ENCODE measurements at places on chromosomes 7 and 10.

DNA sequence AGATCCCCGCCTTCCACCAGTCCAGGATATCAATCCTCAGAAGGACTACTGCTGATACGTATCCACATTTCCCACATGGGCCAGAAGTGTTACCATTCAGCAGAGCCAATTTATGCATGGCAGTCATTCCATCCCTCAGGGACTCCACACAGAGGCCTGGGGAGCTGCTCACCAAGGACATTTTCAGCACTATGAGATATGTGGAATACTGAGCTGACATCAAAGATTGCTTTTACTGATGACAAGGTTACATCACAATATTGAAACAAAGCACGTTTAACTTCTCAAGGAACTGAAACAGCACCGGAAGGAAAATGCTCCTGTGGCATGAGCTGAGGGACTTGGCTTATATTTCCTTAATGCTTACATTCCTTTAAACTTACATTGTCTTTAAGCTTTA lies 335.1 kb downstream of the BMPER start:
- DNase-seq = no peak

DNA sequence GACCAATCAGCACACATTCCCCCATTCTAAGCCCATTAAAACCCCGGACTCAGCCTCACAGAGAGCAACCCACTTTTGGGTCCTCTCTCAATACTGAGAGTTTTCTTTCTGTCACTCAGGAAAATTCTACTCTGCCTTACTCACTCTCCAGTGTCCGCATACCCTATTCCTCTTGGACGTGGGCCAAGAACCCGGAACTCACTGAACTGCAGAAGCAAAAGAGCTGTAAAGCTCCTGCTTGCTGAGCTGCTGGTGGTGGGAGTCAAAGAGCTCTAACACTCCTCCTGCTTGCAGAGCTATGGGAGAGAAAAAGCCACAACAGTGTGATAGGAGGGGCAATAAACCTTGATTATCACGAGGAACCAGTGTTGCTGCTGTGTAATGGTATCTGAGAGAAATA lies 386.9 kb downstream of the POM121L12 start:
- DNase-seq = no peak

- peak; percentile 39 for DNase-seq
Observed at GRCh38 chr10:61992671-61993668, 91.5 kb downstream of the ARID5B start.

GRCh38 chr7:32586291-32587221 lies 91.3 kb downstream of the AVL9 start:
- DNase-seq = no peak

DNA sequence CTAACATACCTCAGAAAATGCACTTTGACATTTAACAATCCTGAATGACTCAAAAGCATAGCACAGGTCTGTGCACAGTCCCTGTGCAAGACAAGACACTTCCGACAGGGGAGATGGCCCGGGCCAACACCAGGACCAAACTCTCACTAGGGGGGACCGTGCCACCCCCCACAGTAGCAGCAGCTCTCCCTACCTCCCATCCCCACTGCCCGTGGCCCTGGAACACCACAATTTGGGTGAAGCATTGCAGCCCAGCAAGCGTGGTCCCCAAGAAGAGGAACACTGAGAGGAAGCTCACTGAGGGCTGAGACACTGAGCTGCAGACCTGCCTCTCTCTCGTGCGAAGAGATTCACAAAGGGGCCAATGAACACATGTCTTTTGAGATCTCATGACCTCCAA lies 26.0 kb downstream of the PTPRN2 start:
- DNase-seq = no peak

GRCh38 chr7:11636274-11636673 lies 195.7 kb downstream of the THSD7A start:
- no peak for DNase-seq

DNA sequence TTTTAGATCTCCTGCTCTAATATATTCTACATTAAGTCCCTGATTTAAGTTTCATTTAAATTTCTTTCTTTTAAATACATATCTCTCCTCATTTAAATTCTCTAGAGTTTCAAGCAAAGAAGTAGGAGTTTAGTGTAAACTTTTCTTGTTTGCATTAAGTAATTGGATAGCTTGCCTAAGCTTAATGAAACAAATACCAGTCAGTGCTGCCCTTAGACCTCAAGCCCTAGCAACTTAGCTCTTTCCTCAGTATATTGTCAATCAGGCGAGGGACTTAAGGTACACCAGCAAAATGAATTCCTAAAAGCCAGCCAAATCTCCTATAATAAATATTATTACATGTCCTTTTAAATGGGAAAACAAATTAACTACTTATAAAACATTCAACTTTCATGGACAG lies 101.5 kb downstream of the CHCHD3 start:
- no peak for DNase-seq

DNA sequence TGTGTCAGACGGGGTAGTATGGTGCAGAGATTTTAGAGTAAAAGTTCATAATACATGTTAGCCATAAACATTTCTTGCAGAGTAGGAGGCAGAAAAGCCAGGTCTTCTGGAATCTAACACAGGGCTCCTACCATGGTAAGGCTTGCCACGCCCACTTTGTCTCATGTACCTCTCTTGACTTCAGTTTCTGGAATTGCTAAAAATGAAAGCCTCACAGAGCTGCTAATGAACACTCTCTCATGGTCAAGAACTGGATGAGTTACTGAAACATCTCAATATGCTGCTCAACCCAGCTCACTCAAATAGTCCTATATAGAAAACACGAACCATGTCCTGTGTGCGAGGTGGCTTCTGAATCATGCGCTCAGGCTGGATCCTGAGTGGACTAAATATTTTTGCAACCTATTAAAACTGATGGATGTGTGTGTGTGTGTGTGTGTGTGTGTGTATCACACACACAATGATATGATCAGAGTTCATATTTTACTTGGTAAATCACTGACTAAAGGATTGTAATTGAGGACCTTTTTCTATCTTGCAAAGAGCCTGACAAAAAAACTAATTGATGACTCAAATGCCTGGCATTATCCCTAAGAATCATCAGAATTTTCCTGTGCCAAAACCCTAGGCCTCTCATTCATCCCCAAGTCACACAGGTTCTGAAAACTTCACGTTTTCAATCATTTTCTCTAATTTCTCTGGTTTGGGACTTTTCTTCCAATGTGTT lies 1306.6 kb downstream of the XPNPEP1 start:
- DNase-seq = no peak

- DNase-seq = no peak
Observed at GRCh38 chr7:42214060-42214679, 22.8 kb downstream of the GLI3 start.

- DNase-seq = no peak
Observed at GRCh38 chr10:69391158-69391557, 25.6 kb downstream of the TACR2 start.

GRCh38 chr7:107697321-107698049 lies 36.9 kb downstream of the SLC26A4 start:
- no peak for DNase-seq

- DNase-seq = no peak
Observed at GRCh38 chr10:70268376-70268775, 15.4 kb downstream of the NPFFR1 start.

- no peak for DNase-seq
Observed at GRCh38 chr10:50541317-50541716, 82.4 kb downstream of the SGMS1 start.

DNA sequence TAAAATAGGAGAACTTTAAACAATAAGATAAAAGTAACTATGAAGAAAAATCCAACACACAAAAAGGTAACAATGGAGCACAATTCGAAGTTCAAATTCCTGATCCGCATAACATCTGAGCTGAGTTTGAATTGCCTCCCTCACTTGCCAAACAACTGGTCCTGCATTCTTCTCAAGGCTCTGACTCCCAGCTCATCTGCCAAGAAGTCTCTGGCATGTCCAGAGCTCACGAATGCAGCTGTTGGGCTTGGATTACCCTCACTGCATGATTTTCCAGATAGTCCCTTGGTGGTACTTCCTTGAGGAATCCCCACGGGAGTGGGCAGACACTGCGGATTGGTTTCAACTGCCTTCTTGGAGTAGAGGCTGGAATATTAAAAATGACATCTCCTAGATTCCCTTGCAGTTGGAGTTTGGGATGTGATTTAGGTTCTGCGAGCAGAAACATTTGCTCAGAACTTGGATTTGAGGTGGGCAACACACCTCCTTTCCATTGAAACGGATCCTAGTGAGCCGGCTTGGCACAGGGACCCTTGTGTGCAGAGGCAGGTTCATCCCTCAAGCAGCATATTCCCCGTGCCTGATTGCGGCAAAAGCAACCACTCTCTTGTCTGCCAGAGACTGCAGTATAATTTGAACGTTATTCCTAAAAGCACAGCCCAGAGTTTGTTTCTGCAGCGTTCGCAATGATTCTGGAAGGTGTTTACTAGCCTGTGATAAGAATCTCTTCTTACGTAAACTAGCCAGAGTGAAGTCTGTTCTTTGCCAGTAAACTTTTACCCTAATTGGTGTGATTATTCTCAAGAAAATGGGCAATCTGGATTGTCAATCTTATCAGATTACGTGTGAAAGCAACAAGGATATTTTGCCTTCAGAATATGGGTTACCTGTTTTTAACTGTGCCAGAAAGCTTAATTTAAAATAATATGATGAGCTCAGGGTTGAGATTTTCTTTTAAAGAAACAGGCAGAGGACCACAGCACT lies 23.4 kb upstream of the PRKCQ start:
- no peak for DNase-seq

- DNase-seq = no peak
Observed at GRCh38 chr10:103145860-103146466, 47.1 kb downstream of the NT5C2 start.

- DNase-seq = no peak
Observed at GRCh38 chr7:77923419-77923818, 124.8 kb downstream of the PHTF2 start.

DNA sequence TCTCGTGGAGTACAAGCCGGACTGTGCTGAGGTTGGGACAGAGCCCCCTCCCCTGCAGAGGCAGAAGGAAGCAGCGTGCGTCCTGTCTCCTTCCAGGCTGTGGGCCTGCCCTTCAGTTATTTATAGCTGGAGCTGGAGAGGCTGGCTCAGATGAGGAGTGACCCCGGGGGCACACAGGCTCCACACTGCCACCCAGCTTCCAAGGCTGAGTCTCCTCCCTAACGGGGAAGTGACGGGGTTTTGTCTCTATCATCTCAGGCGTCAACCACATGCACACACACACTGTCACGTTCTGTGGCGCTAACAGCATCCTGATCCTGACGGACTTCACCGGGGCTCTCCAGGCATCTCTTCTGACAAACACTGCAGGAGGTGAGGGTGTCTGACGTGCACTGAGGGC lies 25.4 kb downstream of the AMZ1 start:
- no peak for DNase-seq

DNA sequence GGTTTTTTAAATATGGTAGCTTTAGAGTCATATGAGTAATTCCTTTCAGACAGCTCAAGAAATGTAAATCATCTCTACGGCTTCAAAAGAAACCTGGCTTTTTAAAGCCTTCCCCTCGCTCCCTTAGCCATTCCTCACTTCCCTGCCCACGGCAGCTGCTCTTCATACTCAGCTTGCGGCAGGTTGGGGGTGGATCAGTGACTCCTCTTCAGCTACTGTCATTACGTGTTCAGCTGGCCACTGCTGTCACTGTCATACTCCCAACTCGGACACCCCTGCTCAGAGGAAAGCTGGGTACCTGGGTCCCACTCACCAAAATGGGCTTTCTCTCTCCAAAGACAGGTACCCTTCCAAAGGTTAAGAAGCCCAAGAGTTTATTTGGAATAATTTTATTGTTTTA lies 6.6 kb downstream of the YWHAG start:
- no peak for DNase-seq

- DNase-seq = no peak
Observed at GRCh38 chr7:37256631-37257030, 192.0 kb downstream of the ELMO1 start.

DNA sequence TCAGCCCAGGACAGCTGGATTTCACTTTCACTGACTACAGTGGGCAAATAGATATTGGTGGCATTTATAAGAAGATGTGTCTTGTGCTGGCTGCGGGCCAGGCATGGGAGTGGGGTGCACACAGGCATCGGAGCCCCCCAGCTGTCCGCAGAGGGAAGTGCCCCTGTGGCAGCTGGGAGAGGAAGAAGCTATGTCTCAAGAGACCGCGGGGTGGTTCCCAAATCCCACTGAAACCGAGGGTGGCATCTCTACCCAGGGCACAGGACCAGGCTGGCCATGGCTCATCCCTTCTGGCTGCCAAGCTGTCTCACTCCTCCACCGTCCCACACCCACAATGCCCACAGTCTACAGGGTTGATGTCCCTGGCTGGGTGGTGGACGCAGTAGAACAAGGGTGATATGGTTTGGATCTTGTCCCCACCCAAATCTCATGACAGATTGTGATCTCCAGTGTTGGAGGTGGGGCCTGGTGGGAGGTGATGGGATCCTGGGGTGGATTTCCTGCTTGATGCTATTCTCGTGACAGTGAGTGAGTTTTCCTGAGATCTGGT lies 94.8 kb downstream of the TCERG1L start:
- DNase-seq = peak; percentile 26

DNA sequence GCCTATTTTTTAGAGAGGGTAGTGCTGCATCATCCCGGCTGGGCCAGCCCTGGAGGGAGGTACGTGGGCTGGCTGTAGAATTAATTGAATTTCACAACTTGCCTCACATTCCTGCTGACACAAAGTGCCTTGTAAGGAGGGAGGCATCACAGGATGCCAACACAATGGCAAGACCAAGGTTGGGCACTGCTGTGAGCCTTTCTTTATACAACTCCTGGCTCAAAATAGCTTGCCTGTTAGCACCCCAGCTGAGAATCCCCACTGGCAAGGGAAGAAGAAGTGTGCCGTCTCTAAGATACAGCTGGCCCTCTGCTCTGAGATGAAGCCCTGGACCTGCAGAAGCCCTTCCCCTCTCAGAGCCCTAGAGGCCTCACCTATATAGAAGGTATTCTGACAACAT lies 873.9 kb downstream of the GRID1 start:
- no peak for DNase-seq

DNA sequence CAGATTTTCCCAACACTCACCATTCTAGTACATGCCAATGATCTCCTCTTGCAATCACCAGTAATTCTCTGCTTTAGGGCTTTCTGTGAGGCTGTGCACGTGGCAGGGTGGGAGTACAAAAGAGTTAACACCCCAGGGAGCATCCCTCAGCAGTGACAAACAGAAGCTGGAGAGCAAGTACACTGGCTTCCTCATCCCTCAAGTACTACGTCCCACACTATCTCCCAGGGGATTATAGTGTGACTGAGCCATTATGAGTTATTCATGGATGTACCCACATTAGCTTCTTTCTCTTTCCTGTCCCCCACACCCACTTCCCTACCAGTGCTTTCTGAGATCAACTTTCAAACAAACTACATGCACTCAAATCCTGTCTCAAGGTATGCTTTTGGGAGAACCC lies 1216.5 kb upstream of the AUTS2 start:
- DNase-seq = no peak

DNA sequence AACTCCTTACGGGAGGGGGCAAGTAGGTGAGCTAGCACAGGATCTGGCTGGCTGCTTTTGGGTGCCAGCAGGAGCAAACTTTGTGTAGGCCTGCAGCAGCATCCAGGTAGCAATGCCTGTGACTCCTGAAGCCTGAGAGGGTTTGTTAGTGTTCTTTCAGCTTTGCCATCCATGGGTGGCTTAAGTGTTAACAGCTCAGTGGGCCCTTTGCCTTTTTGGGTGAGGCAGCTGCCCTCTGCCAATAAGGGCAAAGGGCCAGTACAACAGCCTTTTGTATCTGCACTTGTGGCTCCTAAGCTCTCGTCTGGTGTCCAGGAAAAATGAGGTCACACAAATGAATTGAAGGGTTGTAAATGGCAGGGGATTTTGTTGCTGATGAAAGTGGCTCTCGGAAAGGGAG lies 359.0 kb upstream of the CHRM2 start:
- DNase-seq = no peak

GRCh38 chr7:155402941-155403340 lies 55.0 kb upstream of the EN2 start:
- no peak for DNase-seq

GRCh38 chr10:119470920-119471702 lies 71.4 kb downstream of the RGS10 start:
- no peak for DNase-seq

All from CD8-positive, alpha-beta memory T cell (primary cell).